Fibroblast of pulmonary artery (primary cell): ENCODE measurements at places on chromosomes 12 and 14.
A peak's percentile ranks its signal among the peaks of the same experiment; 100 is the strongest.

- no peak for DNase-seq
These were observed 12.0 kb upstream of the TTC5 start for GRCh38 chr14:20317720-20318119.

DNA sequence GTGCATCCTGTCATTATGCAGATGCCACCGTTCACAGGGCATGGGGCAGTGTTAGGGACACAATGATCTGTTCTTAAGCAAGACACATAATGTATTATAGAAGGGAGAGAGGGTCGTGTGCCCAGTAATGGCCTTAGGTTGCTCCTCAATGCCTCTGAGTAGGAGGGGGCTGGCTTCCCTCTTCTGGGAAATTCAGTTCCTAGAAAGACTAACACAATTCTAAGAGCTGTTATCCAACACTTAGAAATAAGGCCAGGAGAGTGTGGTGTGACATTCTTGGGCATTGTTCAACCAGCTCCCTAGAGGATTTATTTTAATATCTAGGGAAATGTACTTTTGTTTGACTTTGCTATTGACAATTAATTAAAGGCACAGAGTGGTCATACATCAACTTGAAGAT lies 118.5 kb downstream of the ADCK1 start:
- no peak for DNase-seq

- DNase-seq, result no peak
These were observed 75.2 kb downstream of the LRRC74A start for GRCh38 chr14:76901171-76902055.

- DNase-seq, result peak; percentile 77
These were observed 124.4 kb upstream of the KRR1 start for GRCh38 chr12:75635606-75636444.

DNA sequence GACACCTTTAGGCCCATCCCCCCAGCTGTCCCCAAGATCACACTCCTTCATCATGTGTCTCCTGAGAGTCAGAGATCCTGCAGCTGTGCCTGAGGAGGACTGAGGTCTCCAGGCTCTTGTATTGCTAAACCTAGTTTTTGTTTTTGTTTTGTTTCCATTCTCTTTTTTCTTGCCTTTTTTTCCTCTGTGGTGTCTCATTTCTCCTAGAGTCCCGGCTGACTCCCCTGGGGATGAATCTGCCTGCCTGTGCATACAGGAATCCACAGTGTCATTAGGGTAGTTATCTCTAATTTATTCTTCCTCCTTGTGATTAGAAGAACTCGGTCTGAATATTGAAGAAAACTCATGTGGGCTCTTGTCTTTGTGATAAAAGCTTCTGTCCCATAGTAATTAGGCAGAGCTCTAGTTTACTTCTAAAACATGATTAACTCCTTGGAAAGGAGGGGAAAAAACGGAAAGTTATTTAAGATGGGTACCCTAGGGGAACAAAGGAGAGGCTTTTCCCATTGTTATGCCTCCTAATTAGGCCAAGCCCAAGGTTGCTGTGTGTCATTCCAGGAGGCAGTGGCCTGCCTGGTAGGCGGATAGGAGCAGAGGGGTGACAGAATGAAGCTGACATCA lies 343.2 kb downstream of the ZFP36L1 start:
- no peak for DNase-seq

DNA sequence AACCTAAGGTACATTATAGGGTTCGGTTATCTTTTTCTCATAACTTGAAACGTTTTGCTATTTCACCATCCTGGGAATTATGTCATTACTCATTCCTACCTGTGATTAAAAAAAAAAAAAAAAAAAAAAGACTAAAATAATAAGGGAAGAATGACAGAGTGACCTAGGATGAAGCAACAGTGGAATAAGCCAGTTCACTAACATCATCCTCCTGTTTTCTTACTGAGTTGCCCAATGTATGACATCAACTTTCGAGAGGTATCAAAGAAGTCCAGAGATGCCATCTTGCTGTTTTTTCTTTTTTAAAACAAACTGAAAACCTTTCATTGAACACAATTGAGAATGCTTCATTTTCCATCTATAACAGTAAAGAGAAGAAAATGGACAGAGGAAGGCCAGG lies 42.8 kb downstream of the AMN start:
- DNase-seq, result peak; percentile 29

DNA sequence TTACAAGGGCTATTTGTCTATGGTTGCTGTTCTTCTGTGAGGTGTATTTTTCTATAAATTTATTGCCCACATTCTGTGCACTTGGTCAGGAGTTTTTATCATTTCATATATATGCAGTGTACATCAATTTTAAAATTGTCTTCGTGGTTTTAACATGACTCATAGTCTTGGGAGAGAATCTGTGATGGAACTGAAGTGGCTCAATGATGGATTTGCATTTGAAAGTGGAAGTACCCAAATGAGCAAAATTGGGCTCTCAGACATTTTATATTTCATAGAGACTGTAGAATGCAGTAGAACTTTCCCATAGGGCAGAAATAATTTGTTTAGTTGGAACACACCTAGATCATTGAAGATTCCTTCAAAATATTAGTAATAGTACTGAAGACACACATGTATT lies 1.9 kb upstream of the SCFD1 start:
- peak; percentile 59 for DNase-seq

DNA sequence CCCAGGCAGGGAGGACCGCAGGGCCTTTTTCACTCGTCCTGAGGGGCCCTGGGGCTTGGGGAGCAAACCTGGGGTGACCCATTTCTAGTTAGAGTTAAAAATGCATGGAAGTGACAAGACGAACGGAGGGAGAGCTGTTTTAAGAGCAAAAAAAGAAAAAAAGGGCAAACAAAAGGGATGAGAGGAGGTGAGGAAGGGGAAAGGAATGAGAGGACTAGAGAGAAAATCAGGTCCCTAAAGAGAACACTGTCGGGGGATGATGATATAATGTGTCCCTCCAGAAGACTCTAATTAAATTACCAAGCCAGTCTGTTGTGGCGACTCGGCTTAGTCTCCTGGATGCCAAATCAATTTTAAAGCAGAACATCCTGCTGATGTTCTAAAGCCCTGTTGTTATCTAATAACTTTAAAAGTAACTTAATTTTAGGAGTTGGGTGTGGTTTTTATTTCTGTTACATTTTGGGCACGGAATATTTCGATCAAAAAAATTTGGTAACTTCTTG lies 1.1 kb downstream of the ANO6 start:
- no peak for DNase-seq

- DNase-seq, result no peak
These were observed 19.1 kb downstream of the ZFYVE1 start for GRCh38 chr14:73007835-73008234.

DNA sequence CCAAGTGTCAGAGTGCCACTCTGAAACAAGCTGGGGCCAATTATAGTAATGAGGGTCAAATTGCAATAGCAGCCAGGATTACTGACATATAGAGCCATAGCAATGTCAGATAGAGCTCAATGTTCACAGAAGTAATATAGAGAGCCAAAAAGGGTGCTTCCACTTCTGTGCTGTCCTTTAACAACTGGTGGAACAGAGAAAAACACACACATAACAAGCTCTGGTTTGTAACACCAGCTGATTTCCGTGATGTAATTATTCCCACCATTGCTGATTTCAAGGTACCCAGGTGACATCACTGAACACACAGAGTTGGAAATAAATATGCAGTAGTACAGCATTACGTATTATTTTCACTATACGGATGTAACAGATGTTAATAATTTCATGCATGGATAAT lies 3.0 kb upstream of the CLEC2B start:
- DNase-seq, result no peak

- DNase-seq, result no peak
These were observed 115.2 kb upstream of the PELI2 start for GRCh38 chr14:56002876-56003625.

- no peak for DNase-seq
These were observed 5.4 kb downstream of the ZC3H14 start for GRCh38 chr14:88568196-88568595.

GRCh38 chr12:80498059-80498728 lies 54.2 kb downstream of the PTPRQ start:
- DNase-seq, result no peak

GRCh38 chr12:95834572-95834971 lies 24.2 kb upstream of the SNRPF start:
- DNase-seq, result no peak

DNA sequence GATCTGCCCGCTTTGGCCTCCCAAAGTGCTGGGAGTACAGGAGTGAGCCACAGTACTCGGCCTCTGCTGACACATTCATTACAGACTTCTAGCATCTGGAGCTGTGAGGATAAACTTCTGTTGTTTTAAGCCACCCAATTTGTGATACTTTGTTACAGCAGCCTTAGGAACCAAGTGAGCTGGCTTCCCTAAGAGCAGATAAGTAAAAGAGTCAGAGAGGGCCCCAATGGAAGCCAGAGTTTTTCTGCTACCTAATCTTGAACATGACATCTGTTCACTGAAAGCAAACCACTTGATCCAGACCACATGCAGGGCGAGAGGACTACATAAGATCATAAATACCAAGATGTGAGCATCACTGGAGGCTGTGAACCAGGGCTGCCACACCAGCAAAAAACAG lies 3.7 kb upstream of the MAPKAPK5 start:
- no peak for DNase-seq

- DNase-seq, result peak; percentile 64
These were observed 166.1 kb upstream of the CCND2 start for GRCh38 chr12:4107436-4107878.

GRCh38 chr14:104647467-104648043 lies 41.9 kb upstream of the INF2 start:
- no peak for DNase-seq

DNA sequence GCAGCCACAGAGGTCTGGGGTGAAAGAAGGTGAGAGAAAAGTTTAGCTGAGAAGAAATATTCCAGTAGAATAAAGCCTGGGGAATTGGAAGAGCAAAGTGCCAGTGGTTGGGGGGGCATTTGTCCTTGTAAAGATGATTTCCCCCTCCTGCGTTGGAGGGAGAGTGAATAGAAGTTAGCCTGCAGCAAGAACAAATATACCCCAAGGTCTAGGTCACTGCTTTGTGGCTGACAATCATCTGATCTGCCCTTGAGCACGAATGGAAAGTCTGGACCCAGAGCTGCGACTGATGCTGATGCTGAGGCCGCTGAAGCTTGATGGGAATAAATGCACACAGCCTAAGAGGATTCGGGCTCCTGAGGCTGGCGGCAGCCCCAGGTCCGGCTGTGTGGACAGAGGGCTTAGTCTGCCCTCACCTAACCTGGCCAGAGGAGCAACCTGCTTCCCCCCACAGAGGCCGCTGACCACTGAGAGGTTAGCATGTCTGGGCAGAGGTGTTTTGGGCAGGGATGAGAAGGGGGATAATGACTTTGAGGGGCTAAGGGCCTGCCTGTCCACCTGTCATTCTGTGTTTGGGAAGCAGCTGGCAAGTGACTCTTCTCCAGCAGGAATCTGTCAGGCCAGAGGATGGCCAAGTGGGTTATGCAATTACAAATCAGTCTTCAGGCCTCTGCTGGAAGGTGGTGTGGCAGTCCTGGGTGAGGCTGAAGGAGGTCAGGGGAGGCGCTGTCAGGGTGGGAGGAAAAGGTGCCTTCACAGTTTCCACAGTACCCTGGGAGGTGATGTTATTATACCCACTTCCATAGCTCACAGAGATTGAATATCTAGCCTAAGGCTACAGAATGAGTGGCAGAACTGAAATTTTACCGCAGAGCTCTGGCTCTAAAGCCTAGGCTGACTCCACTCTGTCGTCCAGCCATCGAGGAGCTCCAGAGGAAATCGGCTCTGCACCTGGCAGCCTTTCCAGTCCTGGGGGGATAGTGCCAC lies 11.7 kb downstream of the TUBA1C start:
- no peak for DNase-seq

GRCh38 chr12:120412421-120412820 lies 25.5 kb upstream of the COX6A1 start:
- no peak for DNase-seq

- no peak for DNase-seq
These were observed 50.1 kb downstream of the RASSF3 start for GRCh38 chr12:64660237-64661018.
